GM12878 (cell line): ENCODE measurements at places on chromosomes 5 and 9. TPM values are rescaled to one million over a fixed set of nuclear protein-coding genes. Genes with fewer than 3 reads are reported as not detected.

- no peaks in the 10 kb centered on the region for H3K27me3 ChIP-seq
- no peaks in the 10 kb centered on the region for H3K36me3 ChIP-seq
- DNase-seq, result no peak
- H3K4me3 ChIP-seq, result no peak overlapping the region
- H3K4me1 ChIP-seq, result no peaks in the 10 kb centered on the region
- H3K27ac ChIP-seq, result no peak overlapping the region
Observed at GRCh38 chr5:100182402-100182801, 352.8 kb upstream of the FAM174A start.

Gene POU5F2
- 0.40 and 0.59 TPM in 2 replicates for total RNA-seq

DNA sequence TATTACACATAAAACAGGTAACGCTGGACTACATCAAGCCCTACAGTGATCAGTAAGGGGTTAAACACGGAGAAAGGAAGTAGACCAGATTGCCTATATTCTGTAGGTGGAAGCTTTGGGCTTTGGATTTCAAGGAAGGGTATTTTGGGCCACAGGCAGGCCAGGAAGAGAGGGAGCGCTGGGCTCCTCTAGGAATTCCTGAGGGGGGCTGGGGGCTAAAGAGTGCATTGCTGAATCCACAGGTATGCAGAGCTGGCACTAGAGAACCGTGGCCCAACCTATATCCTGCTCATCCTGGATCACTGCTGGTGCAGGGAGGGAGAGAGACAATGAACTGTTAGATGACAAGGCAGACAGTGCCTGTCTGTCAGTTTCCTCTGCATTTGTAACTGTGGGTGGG lies 367.1 kb downstream of the CSNK1G3 start:
- no peak for DNase-seq
- H3K4me1 ChIP-seq, result no peaks in the 10 kb centered on the region
- no peak overlapping the region for H3K27ac ChIP-seq
- H3K27me3 ChIP-seq, result no peaks in the 10 kb centered on the region; the same call in 1 of the 2 replicates
- no peaks in the 10 kb centered on the region for H3K36me3 ChIP-seq

- H3K4me3 ChIP-seq, result no peak overlapping the region
- H3K27me3 ChIP-seq, result no peaks in the 10 kb centered on the region
- DNase-seq, result no peak
- no peaks in the 10 kb centered on the region for H3K4me1 ChIP-seq
- no peaks in the 10 kb centered on the region for H3K36me3 ChIP-seq
Observed at GRCh38 chr9:8738945-8739344, 939.4 kb upstream of the DMAC1 start.

GRCh38 chr5:133371371-133372155 lies 240.8 kb downstream of the FSTL4 start:
- no peaks in the 10 kb centered on the region for H3K36me3 ChIP-seq
- H3K27me3 ChIP-seq, result no peaks in the 10 kb centered on the region; the same call in 1 of the 2 replicates
- no peak for DNase-seq
- H3K4me3 ChIP-seq, result no peak overlapping the region
- no peaks in the 10 kb centered on the region for H3K4me1 ChIP-seq
- H3K27ac ChIP-seq, result no peak overlapping the region

Gene PTPDC1
- 2.9 and 3.0 TPM in 2 replicates for total RNA-seq

DNA sequence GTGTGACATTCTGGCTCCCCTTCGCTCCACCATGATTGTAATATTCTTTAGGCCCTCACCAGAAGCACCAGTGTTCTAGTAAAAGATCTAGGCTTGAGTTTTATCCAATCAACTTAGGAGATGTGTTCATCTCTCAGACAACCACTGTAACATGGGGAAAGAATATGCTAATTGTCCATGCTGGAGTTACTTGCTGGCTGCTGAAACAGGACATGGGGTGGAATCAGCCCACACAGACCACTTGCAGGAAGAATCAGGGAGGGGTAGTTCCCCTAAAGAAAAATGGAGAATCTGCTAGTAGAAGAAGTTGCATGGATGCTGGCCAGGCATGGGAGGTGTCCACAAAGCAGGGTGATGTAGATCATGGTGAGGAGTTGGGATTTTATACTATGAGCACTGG lies 86.2 kb downstream of the FEM1C start:
- H3K4me1 ChIP-seq, result peaks cover 3% of the 10 kb centered on the region; the same call in 1 of the 2 replicates
- H3K36me3 ChIP-seq, result no peaks in the 10 kb centered on the region
- H3K4me3 ChIP-seq, result no peak overlapping the region

Gene KIF3A
- total RNA-seq, result 8.7 and 9.3 TPM in 2 replicates

GRCh38 chr9:13427587-13427986 lies 148.1 kb upstream of the MPDZ start:
- no peak overlapping the region for H3K27ac ChIP-seq
- no peak for DNase-seq
- no peaks in the 10 kb centered on the region for H3K4me1 ChIP-seq
- H3K36me3 ChIP-seq, result no peaks in the 10 kb centered on the region
- no peak overlapping the region for H3K4me3 ChIP-seq

Gene NIPAL4
- 9.7 and 10.5 TPM in 2 replicates for total RNA-seq

Gene CLIC3
- total RNA-seq, result not detected in 2 replicates

Gene SLC6A7
- 0.08 TPM in 1 of 2 replicates, not detected in the other for total RNA-seq

GRCh38 chr5:156444753-156445291 lies 117.9 kb downstream of the SGCD start:
- no peaks in the 10 kb centered on the region for H3K27me3 ChIP-seq
- DNase-seq, result no peak
- H3K4me1 ChIP-seq, result no peaks in the 10 kb centered on the region
- no peak overlapping the region for H3K27ac ChIP-seq
- no peaks in the 10 kb centered on the region for H3K36me3 ChIP-seq
- no peak overlapping the region for H3K4me3 ChIP-seq

GRCh38 chr9:104094534-104095015 lies 466 bp downstream of the SMC2 start:
- H3K27ac ChIP-seq, result peak overlapping the region; percentile 98
- peaks cover 22% of the 10 kb centered on the region for H3K4me1 ChIP-seq
- no peak for DNase-seq
- H3K4me3 ChIP-seq, result peak overlapping the region; percentile 99

- H3K36me3 ChIP-seq, result no peaks in the 10 kb centered on the region
- H3K4me3 ChIP-seq, result no peak overlapping the region
- no peaks in the 10 kb centered on the region for H3K4me1 ChIP-seq
- no peak overlapping the region for H3K27ac ChIP-seq
- DNase-seq, result no peak
- H3K27me3 ChIP-seq, result no peaks in the 10 kb centered on the region
Observed at GRCh38 chr9:79289856-79290255, 281.9 kb upstream of the TLE4 start.

Gene WHRN
- 0.98 and 1.2 TPM in 2 replicates for total RNA-seq

Gene VLDLR
- 0.92 and 1.5 TPM in 2 replicates for total RNA-seq

DNA sequence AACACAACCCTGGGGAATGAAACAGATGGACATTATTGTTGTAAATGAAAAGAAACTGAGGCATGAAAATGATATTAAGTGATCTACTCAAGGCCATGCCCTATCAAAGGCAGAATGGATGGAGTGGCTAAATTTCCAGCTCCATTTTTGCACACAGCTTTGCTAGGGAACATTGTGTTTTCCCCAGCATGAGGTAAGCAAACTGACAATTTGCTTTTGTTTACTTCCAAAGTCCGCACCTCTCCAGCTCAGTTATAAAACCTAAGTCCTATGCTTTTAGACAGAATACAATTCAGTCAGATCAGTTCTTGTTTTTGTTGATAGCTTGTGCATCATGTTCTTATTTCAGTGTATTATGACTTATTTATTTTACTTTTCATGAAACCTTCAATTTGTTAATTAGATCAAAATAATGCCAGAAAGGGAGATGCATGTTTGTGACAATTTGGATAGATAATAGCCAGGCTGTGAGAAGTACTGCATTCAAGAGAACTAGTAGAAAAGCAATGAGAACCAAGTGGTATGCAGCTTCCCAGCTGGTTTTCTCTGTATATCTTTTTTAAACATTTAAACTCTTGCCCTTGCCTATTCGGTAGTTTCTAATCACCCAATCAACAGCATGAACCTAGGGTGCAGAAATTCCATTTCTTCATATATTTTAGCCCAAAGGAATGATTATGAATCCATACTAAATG lies 380.8 kb downstream of the SPATA31D1 start:
- H3K36me3 ChIP-seq, result no peaks in the 10 kb centered on the region
- no peaks in the 10 kb centered on the region for H3K4me1 ChIP-seq
- no peaks in the 10 kb centered on the region for H3K27me3 ChIP-seq

GRCh38 chr5:123527190-123527589 lies 15.2 kb downstream of the CSNK1G3 start:
- H3K27me3 ChIP-seq, result no peaks in the 10 kb centered on the region
- H3K36me3 ChIP-seq, result no peaks in the 10 kb centered on the region
- H3K4me1 ChIP-seq, result peaks cover 13% of the 10 kb centered on the region
- DNase-seq, result no peak
- H3K27ac ChIP-seq, result no peak overlapping the region

DNA sequence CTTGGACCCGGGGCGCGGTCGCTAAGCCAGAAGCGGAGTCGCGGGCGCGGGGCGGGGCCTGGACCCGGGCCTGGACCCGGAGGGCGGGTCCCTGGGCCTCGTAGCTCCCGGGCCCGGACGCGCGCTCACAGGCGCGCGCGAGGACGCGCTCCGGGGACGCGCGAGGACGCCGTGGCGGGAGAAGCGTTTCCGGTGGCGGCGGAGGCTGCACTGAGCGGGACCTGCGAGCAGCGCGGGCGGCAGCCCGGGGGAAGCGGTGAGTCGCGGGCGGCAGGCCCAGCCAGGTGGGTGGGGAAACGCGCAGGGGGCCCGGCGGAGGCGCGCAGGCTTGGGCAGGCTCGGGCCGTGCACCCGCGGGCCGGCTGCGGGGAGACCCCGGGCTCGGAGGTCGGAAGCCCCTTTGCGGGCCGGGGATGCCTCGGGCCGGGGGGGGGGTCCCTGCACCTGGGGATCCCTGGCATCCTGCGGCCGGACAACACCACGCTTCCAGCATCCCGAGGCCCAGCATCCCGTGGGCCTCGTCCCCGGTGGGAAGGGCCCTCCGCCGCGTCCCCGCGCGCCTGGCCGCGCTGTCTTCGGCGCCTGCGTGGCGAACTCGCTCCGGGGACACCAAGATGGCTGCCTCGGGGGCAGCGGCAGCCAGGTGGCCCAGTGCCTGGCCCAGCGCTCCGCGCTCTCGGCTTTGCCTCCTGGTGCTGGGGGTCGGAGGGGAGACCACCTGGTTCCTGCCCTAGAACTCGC lies at the start of gene SFXN1:
Gene SFXN1 (plus strand): TSS at position 177 of the 741 bp plus-strand sequence. CDS start 13,544 bp downstream, outside the sequence.
- H3K27me3 ChIP-seq, result 0 out of 2 replicates have a peak, but pooled peaks cover 2% of the 10 kb centered on the region
- H3K4me1 ChIP-seq, result no peaks in the 10 kb centered on the region
- peak within 1 kb of the TSS; percentile 66 for H3K27ac ChIP-seq
- peaks cover 3% of the 10 kb centered on the region; the same call in 1 of the 2 replicates for H3K36me3 ChIP-seq

DNA sequence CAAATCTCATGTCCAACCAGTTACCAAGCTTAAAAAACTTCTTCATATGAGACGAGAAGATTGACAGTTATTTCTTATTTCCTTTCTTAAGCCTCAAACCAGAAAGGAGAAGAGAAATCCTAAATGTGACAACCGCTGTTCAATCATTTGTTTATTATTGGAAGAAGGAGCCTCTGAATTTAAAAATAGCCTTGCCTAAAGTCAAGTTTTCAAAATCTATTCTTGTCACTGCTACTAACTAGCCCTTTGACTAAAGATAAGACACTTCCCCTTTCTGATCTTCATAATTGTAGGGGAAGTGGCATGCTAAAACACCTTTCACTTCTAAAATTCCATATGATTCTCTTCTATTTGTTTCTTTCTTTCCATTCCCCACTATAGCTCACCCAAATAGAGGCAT lies 106.2 kb upstream of the EMB start:
- no peaks in the 10 kb centered on the region for H3K36me3 ChIP-seq
- no peak overlapping the region for H3K27ac ChIP-seq
- no peaks in the 10 kb centered on the region for H3K27me3 ChIP-seq
- H3K4me1 ChIP-seq, result peaks cover 5% of the 10 kb centered on the region
- no peak overlapping the region for H3K4me3 ChIP-seq
- DNase-seq, result peak; percentile 12

- no peak overlapping the region for H3K27ac ChIP-seq
- H3K4me3 ChIP-seq, result no peak overlapping the region
- H3K36me3 ChIP-seq, result peaks cover 17% of the 10 kb centered on the region
Observed at GRCh38 chr9:37201581-37201980, 81.2 kb downstream of the ZCCHC7 start.

Gene DMGDH
- total RNA-seq, result 0.56 TPM in 1 of 2 replicates, not detected in the other

GRCh38 chr9:16236882-16237281 lies 633.6 kb downstream of the BNC2 start:
- no peak overlapping the region for H3K27ac ChIP-seq
- H3K4me3 ChIP-seq, result no peak overlapping the region
- no peak for DNase-seq
- no peaks in the 10 kb centered on the region for H3K36me3 ChIP-seq
- H3K27me3 ChIP-seq, result no peaks in the 10 kb centered on the region

- no peak overlapping the region for H3K27ac ChIP-seq
- no peaks in the 10 kb centered on the region for H3K36me3 ChIP-seq
- H3K4me1 ChIP-seq, result peaks cover 4% of the 10 kb centered on the region
Observed at GRCh38 chr9:14158916-14159315, 155.0 kb downstream of the NFIB start.

DNA sequence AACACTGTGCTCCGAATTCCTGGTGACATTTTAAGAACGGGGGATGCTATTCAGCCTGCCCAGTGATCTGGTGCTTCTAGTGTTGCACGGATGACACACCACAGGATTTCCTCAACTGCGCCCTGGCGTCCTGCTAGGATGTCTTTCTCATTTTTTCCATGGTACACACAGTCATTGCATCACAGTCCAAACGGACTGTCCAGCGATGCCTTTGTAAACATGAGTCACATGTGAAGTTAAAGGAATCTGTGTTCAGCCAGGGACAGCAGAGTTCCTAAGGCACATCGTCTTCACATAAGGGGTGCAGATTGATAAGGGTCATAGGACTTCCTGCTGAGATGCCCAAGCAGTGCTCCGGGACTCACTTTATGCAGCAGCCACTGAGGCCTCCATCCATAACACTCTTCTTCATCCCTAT lies 9.3 kb upstream of the PTPN3 start:
- H3K36me3 ChIP-seq, result no peaks in the 10 kb centered on the region
- H3K4me1 ChIP-seq, result no peaks in the 10 kb centered on the region
- no peak overlapping the region for H3K27ac ChIP-seq
- H3K27me3 ChIP-seq, result 0 out of 2 replicates have a peak, but pooled peaks cover under 1% of the 10 kb centered on the region
- H3K4me3 ChIP-seq, result no peak overlapping the region
- DNase-seq, result no peak

GRCh38 chr9:125932746-125933455 lies 185.7 kb downstream of the PBX3 start:
- peaks cover 5% of the 10 kb centered on the region; the same call in 1 of the 2 replicates for H3K36me3 ChIP-seq
- H3K4me1 ChIP-seq, result no peaks in the 10 kb centered on the region
- H3K27me3 ChIP-seq, result no peaks in the 10 kb centered on the region
- no peak overlapping the region for H3K4me3 ChIP-seq
- no peak for DNase-seq

DNA sequence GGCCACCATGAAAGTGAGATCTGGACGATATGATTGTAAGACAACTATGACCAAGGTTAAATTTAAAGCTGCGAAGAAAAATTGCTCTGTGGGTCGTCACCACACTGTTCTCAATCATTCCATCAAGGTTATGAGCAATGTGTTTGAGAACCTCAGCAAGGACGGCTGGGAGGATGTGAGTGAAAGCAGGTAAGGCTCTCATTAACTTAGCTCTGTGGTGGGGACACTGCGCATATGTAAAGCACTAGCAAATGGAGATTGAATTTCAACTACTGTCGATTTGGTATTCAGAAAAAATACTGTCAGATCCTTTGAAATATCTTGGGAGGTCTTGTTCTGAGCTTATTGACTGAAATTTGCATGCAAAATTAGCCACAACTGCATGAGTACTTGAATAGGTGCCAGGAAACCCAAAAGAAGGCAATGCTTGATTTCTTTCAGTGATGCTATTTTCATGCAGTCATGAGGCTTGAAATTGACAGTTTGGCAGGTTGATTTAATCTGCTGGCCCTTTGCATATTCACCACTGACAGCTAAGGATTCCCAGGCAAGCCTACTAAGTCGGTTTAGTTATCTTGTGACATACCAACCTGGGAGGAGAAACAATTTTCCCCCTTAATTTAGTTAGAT lies 183.9 kb upstream of the SH3GL2 start:
- H3K27ac ChIP-seq, result no peak overlapping the region
- no peak for DNase-seq
- no peaks in the 10 kb centered on the region for H3K4me1 ChIP-seq
